ENCODE measurements at places on chromosomes 12 and 14. TPM values are rescaled to one million over a fixed set of nuclear protein-coding genes. Genes with fewer than 3 reads are reported as not detected.
A peak's percentile ranks its signal among the peaks of the same experiment; 100 is the strongest.

RNU4-1 gene
- total RNA-seq, result under 0.01 TPM

DNA sequence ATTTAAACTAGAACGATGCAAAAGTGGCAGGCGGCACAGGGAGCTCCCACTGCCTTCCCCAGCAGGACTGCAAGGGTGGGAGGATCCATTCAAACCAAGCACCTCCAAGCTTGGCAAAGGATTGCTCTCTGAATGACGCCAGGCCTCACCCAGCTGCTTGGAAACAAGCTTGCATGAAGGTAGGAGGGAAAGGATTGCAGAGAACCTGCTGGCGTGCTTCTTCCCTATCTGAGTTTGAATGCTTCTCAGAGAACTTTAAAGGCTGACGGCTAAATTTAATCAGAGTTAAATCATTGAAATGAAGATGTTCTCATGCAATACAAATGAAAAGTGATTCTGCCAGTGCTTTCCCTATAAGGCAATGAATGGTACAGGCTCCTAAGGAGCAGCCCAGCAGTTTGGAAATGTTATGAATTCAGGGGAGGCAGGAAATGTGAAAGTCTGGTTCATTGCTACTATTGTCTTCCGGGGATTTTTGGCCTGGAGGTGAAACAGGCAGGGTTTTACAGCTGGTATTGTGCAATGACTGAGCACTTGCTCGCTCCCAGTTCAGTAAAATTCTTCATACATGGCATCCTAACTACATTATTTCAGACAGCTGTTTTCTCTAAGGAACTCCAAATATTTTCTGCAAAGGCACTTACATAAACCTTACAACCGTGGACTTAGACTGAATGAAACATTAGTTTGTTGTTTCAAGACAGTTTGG, 31.9 kb upstream of the DUSP6 start:
- peak; percentile 53 for DNase-seq

- peak; percentile 67 for DNase-seq
Observed at GRCh38 chr12:94427501-94428381, 31.9 kb downstream of the CEP83 start.

DNA sequence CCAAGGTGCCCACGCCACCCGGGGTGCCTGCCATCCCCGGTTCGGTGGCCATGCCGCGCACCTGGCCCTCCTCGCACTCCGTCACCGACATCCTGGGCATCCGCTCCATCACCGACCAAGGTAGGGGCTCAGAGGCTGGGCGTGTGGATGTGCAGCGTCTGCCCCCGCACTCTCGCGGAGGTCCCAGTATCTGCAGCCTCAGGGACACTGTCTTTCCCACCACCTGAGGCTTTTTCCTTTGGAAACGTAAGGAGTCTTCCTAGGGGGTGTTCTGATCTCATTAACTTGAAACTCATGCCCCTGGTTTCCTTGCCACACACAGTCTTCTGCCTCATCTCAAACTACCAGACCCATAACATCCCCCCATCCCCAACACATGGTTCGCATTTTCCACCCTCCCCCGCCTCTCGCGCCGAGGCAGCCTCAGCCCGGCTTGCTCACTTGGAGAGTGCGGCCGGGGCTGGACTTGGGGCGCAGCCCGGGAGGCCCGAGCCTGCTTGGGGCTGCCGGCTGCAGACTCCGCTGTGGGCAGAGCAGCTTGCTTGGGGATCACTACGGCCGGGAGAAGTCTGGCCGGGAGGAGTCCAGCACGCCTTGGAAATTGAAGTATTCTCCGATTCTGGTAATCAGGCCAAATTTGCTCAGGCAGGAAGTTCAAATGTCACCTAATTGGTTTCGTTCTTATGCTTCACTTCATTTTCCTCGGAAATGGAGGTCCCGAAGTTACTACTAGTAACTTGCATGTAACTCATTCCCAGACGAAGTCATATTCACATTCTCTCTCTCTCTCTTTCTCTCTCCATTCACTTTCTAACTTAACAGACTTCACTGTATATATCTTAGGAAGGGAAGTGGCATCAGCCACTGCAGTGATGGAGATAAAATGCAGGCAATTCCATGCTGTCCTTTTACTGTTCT, 2.0 kb downstream of the PAX9 start:
- DNase-seq, result no peak

DNA sequence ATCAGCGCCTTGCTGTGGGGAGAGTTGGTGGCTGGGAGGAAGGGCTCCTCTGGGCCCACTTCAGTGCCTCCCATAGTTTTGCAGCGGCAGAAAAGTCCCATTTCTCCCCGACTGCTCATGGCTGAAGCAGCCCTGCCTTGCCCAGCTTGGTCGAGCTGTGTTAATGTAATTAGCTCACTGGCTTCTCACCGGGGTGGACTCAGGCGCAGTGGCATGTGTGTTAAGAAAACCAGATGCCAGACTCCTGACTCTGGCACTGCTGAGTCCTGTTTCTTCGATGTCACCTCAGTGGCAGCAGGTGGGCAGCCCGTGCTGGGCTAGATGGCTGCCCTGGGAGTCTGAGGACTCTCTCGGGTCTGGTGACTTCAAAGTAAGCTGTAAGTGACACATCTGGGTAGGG, 47.4 kb downstream of the CHST11 start:
- DNase-seq, result no peak

- DNase-seq, result no peak
Observed at GRCh38 chr14:29911810-29912209, 15.8 kb downstream of the PRKD1 start.

DNA sequence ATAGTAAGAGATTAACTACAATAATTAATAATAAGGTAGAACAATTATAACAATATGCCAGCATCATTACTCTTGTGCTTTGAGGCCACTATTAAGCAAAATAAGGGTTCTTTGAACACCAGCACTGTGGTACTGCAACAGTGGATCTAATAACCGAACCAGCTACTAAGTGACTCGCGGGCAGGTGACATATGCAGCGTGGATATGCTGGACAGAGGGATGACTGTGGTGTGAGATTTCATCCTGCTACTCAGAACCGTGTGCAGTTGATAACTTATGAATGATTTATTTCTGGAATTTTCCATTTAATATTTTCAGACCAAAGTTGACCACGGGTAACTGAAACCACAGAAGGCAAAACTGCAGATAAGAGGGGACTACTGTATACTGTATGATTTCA, 34.4 kb downstream of the BMAL2 start:
- no peak for DNase-seq

KCNA5 gene
- total RNA-seq, result 0.02 TPM

GRCh38 chr12:59940631-59941342, 345.0 kb downstream of the SLC16A7 start:
- DNase-seq, result no peak

SLC10A1 gene
- not detected for total RNA-seq

DNA sequence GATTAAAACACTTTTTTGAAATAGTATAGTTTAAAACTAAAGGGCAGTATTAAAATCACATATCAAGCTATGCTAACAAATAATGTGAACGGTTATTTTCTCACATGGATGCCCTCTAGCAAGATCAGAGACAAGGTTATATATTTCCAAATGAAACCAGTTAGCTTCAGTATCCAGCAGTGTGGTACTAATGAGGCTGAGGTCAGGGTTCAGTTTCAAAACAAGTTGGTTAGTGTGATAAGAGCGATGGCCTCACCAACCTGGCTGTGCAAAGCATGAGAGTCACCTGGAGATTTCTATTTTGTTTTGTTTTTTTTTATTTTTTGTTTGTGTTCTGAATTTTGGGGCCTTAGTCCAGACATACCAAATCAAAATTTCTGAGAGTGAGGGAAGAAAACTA, 352.2 kb upstream of the KITLG start:
- no peak for DNase-seq

DNA sequence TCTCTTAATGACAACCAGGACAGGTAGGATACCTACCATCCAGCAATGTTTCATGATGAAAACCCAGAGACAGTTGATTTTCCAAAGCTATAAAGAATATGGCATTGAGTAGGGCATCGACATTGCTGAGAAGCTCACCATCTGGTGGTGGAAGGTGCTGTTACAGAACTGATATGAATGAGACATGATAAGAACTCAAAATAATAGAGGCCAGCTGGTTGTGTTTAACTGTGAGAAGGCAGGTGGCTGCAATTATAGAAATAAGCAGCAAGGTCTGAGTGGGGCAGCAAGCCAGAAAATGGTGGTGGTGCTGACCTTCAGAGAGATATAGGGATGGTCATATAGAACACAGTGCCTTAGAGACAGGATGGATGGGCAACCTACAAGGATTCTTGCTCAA, 449.7 kb downstream of the BTG1 start:
- no peak for DNase-seq

DNA sequence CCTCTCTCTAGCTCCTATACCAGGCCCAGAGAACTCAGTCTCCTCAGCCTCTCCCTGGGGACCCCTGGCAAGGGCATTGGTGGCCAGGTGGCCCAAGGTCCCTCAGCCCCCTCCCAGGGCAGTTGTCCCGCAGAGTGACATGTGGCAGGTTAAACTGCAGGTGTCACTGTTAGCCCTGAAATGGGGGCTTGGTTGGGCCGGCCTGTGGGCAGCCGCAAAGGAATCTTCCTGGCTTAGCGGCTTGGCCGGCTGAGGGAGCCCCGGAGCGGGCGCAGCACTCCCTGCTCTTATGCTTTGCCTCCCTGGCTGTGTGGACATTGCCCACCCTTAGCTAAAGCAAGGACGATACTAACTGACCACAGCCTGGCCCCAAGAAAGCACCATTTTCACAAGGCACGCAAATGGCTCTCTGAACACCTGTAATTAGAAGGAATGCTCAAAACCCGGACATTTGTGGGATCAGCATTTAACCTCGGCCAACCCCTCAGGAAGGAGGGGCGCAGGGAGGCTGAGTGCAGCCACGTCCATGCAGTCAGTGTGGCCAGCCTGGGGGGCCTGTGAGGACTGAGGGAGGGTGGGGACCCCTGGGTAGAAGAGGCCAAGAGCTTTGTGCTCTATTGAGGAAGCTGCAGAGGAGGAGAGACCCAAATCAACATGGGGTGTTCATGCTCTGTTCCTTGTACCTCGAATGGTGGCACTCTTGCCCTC, 82.2 kb downstream of the PAPOLA start:
- no peak for DNase-seq

RPGRIP1 gene
- total RNA-seq, result not detected

- DNase-seq, result no peak
Observed at GRCh38 chr14:30450631-30451545, 108.1 kb upstream of the G2E3 start.

- no peak for DNase-seq
Observed at GRCh38 chr12:48999371-49000131, at the start of gene DDN. Gene DDN, minus strand, starts transcription at chr12:48999375. Its CDS starts 88 bp downstream, at chr12:48999287.

DNA sequence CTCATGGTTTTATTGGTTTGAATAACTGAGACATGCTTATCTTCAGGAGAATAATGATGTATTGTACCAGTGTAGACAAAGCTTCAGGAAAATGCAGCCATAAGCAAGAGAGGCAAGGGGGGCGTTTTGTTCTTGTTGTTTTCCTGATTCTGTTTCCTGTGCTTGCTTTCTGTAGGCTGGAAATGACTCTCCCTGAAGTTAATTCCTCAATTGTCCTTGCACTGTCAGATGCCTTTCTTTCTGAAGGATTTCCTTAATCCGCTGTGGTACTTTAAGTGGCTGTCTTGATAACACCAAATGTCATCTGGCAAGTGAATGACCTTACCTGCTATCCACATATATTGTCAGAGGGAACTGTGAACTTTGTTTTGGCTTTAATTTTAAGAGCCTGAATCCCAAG, 220.0 kb downstream of the NEDD1 start:
- no peak for DNase-seq

- peak; percentile 61 for DNase-seq
Observed at GRCh38 chr12:12718853-12719252, 1.7 kb downstream of the CDKN1B start.

MIPOL1 gene
- total RNA-seq, result not detected

NAV3 gene
- 3.6 TPM for total RNA-seq

PZP gene
- total RNA-seq, result not detected

LRRC23 gene
- 4.1 TPM for total RNA-seq

DNA sequence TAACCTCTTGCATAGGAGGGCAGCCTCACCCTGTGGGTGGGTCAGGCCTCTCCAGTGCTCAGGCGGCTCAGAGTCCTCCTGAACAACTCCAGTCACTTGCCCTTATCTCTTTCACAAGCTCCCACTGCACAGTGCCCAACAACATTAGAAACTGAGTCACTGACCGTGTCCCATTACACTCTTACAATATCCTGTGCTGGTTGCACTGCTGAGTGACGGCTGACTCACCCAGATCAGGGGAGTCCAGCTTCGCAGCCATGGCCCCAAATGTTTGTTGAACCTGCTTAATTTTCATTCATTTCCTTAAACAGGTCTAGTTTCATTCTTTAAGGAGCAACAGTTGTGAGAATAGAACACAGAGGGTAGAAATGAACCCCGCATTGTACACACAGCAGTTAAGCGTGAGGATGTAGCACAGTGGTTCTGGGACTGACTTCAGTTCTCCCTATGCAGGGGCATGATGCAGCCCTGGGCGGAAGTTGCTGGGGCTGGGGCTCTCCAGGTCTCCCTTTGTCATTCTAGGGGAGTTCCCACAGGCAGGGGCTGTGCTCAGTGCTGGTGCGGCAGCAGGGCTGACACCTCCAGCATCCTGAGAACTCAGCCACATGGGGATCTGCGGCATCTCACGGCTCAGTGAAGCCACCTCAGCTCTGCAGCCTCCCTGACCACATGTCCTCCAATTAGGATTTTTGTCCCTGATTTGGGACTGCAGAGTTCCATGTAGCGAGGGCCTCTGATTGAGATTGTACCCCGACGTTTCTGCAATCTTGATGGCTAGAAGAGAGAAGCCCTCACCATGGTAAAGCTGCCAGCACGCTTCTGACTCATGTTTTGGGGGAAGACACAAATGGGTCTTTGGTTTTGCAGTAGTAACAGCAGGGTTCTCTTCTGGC, 16.1 kb downstream of the GPR68 start:
- DNase-seq, result no peak

KRT75 gene
- 0.12 TPM for total RNA-seq

CRACR2A gene
- total RNA-seq, result 0.16 TPM

DNA sequence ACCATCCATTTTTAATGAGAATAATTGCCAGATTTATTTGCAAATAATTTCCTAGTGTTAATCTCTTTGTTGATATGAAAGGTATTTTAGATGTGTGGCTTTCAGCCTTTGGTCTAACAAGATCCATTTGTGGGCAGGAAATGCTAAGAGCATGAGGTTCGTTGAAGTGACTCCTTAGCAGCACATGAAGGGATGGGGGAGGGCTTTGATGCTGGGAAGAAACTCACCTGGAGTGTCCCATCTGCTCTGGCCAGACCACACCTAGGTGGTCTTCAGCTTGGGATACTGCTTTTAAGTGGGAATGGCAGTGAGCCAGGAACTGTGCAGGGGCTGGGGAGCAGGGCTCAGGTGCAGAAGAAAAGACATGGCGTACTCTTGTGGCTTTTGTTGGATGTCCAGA, 13.6 kb downstream of the SFSWAP start:
- no peak for DNase-seq

DNA sequence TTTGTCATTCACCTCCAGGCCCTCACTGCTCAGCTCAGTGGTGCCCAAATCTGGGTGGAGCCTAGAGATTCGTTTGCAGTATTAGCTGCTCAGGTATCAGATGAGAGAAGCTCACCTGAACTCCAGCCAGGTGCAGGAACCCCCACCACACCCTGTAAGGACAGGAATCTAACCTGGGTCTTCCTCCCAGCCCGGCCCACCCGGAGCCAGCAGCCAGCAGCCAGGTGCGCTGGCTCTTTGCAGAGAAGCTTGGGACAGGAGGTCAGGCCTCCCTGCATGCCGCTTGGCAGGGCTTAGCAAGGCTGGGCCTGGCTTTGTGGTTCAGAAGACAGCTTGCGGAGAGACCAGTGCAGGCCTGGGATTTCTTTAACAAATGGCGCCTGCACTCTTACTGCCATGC, 125.6 kb upstream of the MYL2 start:
- no peak for DNase-seq

POTEM gene
- not detected for total RNA-seq

- no peak for DNase-seq
Observed at GRCh38 chr14:38505221-38505972, 249.5 kb upstream of the CLEC14A start.
